Thoracic aorta (tissue), 2 donors: ENCODE measurements at places on chromosomes 7 and 10. TPM values are rescaled to one million over a fixed set of nuclear protein-coding genes. Genes with fewer than 3 reads are reported as not detected.
A peak's percentile ranks its signal among the peaks of the same experiment; 100 is the strongest.

DNA sequence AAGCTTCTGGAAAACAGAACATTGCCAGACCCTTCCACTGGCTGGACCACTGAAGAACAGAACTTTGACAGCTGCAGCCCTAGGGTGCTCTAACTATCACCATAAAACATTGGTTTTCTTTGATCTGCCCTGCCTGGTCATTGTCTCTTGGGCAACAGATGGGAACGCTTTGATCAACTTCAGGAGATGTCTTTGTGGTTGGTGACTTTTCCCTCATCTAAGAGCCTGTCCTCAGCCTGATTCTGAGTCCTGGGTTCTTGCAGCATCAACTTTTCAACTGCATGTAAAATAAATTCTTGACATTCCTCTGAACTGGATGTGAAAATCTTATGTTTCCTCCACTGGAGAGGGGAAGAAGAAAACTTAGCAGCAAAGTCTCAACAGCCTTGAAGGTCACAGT lies 53.1 kb upstream of the ZNRF2 start:
- no peaks in the 10 kb centered on the region for H3K27me3 ChIP-seq
- no peak overlapping the region for H3K27ac ChIP-seq
- H3K36me3 ChIP-seq: no peaks in the 10 kb centered on the region

The CRHR2 gene
- total RNA-seq: not detected

The NKX2-3 gene
- 0.42 TPM for total RNA-seq

DNA sequence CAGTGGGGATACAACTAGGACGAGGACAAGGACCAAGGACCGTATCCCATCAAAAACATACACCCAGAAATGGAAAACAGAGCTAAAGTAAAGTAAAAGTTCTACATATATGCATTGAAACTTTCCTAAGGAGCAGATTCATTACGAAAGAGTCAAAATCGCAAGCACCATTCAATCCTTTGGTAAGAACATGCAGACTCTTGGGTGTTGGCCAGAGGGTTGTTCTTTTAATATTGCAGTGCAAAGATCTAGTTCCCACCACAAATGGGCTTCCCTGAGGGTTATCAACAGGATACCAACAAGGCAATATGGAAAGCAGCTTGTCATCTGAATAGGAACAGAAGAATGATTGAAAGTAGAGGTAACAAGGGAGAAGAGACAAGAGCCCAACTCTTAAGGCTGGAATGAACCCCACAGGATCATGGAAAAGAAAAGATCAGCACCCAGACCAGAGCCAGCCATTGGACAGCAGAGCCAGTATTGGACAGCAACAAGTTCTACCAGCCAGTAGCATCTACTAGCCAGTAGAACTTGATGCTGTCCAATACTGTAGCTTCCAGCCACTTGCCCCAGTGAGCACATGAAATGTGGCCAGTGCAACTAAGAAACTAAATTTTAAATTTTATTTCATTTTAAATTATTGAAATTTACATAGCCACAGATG lies 66.0 kb downstream of the OSBPL3 start:
- H3K4me3 ChIP-seq: no peak overlapping the region
- no peaks in the 10 kb centered on the region for H3K27me3 ChIP-seq
- H3K4me1 ChIP-seq: no peaks in the 10 kb centered on the region
- DNase-seq: no peak
- H3K27ac ChIP-seq: no peak overlapping the region
- no peaks in the 10 kb centered on the region for H3K36me3 ChIP-seq

- peaks cover 11% of the 10 kb centered on the region for H3K4me1 ChIP-seq
- H3K27me3 ChIP-seq: no peaks in the 10 kb centered on the region
- H3K36me3 ChIP-seq: no peaks in the 10 kb centered on the region
- H3K27ac ChIP-seq: no peak overlapping the region
Observed at GRCh38 chr10:126170776-126171175, 217.5 kb downstream of the ADAM12 start.

- H3K27me3 ChIP-seq: no peaks in the 10 kb centered on the region
- peaks cover 25% of the 10 kb centered on the region for H3K4me1 ChIP-seq
- H3K27ac ChIP-seq: no peak overlapping the region
- H3K4me3 ChIP-seq: no peak overlapping the region
- H3K36me3 ChIP-seq: no peaks in the 10 kb centered on the region
Observed at GRCh38 chr10:128035557-128035973, 90.7 kb downstream of the MKI67 start.

DNA sequence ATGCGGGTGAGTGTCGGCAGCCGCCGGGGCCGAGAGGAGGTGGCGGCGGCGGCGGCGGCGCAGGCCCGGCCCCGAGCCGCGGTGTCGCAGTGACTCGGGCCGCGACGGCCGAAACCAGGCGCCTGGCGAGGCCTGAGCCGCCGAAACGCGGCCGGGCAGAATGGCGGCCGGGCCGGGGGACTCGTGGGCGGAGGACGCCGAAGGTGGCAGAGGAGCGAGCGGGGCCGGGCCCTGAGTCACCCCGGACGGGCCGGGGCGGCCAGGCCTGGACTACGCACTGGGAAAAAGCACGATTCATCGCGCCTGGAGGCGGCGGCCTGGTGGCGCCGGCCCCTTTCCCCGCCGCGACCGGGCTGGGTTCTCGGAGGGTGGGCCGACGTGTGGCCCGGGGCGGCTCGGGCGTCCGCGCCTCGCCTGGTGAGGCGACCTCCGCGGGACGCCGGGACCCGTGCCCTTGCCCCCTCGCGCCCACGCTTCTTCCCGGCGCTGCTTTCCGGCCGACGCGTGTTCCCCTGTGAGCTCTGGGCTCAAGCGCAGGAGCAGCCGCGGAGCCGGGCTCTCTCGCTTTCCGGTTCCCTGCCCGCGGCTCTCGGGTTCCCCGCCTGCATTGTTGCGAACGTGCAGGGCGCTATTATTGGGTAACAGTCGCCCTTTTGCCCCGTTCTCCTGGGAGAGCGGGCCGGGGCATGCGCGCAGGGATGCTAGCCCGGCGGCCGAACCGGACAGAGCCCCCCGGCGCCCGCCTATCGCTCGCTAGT lies 500 bp downstream of the CUL1 start:
- H3K36me3 ChIP-seq: no peaks in the 10 kb centered on the region
- peak overlapping the region; percentile 95 for H3K27ac ChIP-seq
- peaks cover 42% of the 10 kb centered on the region for H3K4me1 ChIP-seq
- H3K27me3 ChIP-seq: no peaks in the 10 kb centered on the region

DNA sequence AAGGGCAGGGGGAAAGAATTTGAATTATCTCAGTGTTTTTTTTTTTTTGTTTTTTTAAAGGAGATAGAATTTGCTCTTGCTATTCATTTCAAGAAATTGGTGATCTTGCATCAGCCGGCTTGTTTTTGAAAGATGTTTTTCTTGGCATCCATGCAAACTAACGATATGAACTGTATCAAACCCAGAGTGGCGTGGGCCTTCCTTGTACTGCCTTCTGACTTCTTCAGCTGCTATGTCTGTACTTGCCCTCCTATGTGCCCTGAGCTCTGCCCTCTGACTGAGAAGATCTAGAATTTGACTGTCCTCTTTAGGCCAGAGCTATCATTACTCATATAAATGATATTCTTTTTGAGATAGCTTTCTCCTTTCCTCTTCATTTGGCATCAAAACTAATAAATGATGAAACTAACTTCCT lies 183.1 kb downstream of the EXOC4 start:
- no peak for DNase-seq
- no peaks in the 10 kb centered on the region for H3K36me3 ChIP-seq
- H3K27me3 ChIP-seq: no peaks in the 10 kb centered on the region
- H3K4me3 ChIP-seq: no peak overlapping the region
- no peak overlapping the region for H3K27ac ChIP-seq

DNA sequence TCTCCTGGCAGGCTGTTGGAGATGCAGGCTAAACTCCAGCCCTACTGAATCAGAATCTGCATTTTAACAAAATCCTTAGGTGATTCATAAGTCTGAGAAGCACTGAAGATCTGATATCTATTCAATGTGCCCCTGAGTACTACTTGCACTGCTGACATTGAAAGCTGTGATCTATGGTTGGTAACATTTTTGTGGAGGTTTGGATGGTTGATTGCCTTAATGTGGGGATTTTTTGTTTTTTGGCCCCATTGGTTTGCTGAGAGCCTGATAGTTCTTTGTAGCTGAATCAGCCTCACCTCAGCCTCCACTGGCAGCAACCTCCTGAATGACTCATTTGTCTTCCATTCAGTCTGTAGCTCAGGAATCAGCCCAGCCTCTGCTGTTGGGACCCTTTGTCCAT lies 14.7 kb upstream of the LRRN3 start:
- no peak for DNase-seq
- H3K36me3 ChIP-seq: no peaks in the 10 kb centered on the region
- no peaks in the 10 kb centered on the region for H3K27me3 ChIP-seq
- no peak overlapping the region for H3K27ac ChIP-seq

GRCh38 chr7:51346126-51346525 lies 29.5 kb upstream of the COBL start:
- H3K27me3 ChIP-seq: no peaks in the 10 kb centered on the region
- no peak overlapping the region for H3K4me3 ChIP-seq
- no peaks in the 10 kb centered on the region for H3K36me3 ChIP-seq
- no peak for DNase-seq
- no peaks in the 10 kb centered on the region for H3K4me1 ChIP-seq

DNA sequence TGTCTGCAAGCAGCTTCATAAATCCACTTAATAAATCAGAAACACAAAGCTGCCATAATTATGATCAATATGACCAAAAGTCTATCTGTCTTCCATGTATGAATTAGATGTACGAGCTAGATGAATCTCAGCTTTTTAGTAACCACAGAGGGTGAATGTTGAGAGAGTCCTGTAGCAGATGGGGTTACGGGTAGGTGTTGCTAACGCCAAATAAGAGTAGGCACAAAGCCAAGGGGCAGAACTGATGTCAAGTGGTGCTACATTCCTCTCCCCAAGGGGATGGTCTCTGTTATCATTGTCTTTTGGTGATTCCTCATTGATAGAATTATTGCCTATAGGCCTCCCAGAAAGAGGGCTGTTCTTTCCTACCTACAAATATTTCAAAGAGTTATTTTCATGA lies 257.8 kb downstream of the PCLO start:
- no peak for DNase-seq
- no peak overlapping the region for H3K4me3 ChIP-seq
- no peak overlapping the region for H3K27ac ChIP-seq
- H3K27me3 ChIP-seq: no peaks in the 10 kb centered on the region
- no peaks in the 10 kb centered on the region for H3K4me1 ChIP-seq

The GFRA1 gene
- total RNA-seq: 9.3 TPM

DNA sequence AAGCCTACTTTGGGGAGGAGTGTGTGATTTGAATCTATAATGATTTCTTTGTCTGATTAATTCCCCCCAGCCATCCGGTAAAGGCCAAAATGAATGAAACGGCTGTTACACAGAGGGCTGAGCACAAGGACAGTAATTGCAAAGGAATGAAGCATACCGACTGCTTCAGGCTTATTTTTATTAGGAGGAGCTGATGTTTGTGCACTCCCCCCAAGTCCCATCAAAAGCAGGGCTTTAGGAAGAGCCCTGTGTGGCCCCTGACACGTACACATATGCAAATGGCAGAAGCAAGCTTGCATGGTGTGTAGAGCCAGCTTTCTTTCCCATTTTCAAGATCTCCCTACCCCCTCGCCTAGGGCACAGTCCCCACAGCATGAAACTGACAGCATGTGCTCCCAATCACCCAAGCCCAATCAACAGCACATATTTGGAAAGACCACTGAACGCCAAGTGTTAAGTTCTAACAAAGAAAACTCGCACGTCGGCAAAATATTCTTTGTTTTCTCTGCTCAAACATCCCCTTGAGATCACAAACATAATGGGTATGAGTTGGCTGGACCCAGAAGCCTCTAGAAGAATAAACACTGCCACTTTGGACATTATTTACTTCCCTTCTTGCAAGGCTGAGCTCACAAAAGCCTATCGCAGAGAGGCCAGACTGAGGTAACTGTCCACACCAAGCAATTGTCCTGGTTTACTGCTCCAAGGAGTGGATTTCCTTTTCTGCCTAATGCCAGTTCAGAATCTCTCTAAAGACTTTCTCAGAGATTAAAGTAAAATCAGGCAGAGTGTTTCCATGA lies 143.0 kb downstream of the CUBN start:
- H3K4me3 ChIP-seq: no peak overlapping the region
- no peak for DNase-seq
- H3K4me1 ChIP-seq: peaks cover 32% of the 10 kb centered on the region
- H3K27me3 ChIP-seq: no peaks in the 10 kb centered on the region
- H3K27ac ChIP-seq: peak overlapping the region; percentile 86
- H3K36me3 ChIP-seq: no peaks in the 10 kb centered on the region

DNA sequence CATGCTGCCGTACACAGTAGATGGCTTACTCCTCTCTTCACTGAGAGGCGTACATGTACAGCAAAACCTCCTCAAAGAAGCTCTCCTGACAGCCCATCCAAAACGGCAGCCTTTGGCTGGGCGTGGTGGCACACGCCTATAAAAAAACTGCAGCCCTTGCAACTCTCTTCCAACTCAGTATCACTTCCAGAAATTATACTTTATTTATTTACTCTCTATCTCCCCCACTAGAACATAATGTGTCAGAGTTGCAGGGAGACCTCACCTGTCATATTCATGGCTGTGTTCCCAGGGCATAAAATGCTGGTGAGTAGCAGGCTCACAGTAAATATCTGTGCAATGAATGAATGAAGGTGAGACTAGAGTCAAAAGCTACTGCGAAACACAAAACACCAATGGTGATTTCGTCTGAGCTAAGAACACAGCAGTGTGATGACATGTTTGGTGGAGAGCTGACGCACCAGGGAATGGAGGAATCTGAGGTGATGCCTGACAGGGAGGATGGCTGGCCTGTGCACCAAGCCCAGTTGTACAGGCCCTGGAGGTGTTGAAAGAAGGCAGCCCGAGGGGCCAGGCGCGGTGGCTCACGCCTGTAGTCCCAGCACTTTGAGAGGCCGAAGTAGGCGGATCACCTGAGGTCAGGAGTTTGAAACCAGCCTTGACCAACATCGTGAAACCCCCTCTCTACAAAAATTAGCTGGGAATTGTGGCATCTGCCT lies 55.3 kb downstream of the COBL start:
- no peak overlapping the region for H3K27ac ChIP-seq
- no peaks in the 10 kb centered on the region for H3K36me3 ChIP-seq
- no peak for DNase-seq

GRCh38 chr10:7887174-7887816 lies 69.0 kb downstream of the TAF3 start:
- DNase-seq: no peak
- no peaks in the 10 kb centered on the region for H3K36me3 ChIP-seq
- no peaks in the 10 kb centered on the region for H3K27me3 ChIP-seq
- H3K4me1 ChIP-seq: peaks cover 3% of the 10 kb centered on the region
- no peak overlapping the region for H3K27ac ChIP-seq

DNA sequence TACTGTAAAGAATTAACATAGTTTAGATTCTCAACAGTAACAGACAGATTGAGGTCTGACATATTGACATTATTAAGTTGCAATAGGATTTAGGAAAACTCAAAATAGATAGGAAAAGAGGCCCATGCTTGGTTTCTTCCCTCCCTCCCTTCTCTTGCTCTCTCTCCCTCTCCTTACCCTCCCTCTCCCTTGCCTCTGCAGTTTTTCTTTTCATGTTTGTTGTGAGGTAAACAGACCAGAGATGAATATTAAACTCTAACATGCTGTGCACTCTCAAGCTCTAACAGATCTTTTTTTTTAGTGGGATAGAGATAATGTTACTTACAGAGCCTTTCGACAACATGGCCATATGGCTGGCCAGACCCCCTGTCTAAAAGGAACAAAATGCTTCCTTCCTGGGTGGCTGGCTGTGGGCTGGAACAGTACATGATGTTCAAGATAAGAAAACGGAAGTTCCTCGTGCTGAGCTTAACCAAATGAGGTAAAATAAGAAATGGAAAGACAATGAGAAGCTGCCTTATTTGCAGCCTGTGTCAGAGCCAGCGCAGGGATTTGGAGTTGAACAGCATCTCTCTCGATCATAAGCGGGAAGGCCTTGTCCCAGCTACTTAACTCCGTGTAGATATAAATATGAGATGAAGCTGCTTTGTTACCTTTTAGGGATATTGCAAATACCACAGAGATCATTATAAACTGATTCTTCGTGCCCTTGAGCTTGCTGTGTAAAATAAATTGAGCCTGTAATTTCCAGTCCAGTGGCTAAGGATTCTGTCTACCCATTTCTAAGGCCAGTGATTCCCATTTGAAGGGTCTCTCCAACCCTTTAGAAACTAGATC lies 391.9 kb upstream of the NPVF start:
- H3K27ac ChIP-seq: peak overlapping the region; percentile 74
- H3K4me3 ChIP-seq: peak overlapping the region; percentile 14
- no peaks in the 10 kb centered on the region for H3K36me3 ChIP-seq
